ENCODE measurements at places on chromosomes 12 and 14.
A peak's percentile ranks its signal among the peaks of the same experiment; 100 is the strongest.

DNA sequence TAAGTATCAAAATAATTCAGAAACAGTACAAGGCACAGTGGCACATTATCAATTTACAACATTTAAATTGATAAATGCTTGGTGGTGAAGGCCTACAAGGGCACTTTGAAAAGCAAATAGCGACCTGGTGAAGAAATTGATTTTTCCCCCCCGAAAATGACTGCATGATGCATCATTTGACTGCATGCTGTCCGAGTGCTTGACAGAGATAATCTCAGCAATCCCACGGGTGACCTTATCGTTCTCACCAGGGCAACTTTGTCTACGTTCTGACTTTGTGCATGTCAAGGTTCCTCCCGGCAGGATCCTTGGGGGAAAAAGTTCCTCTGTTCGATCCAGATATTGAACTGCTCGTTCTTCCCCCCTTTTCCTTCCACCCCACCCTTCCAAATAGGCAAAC lies 384.8 kb downstream of the EGLN3 start:
- DNase-seq: no peak

DNA sequence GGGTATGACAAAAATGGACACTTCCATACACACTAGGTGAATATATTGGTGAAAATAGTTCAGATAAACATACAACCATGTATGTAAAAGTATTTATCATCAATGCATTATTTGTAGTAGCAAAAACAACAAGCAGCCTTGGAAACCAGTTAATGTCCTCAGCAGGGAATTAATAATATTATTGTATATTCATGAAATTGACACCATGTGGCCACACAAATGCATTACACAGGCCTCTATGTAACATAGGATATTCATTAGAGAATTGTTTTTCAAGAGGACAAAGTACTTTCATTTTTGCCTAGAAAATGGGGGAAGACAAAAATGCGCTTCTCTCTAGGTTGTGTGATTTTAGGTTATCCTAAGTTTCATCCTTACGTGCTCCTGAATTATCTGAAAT lies 24.3 kb downstream of the SPRING1 start:
- no peak for DNase-seq

DNA sequence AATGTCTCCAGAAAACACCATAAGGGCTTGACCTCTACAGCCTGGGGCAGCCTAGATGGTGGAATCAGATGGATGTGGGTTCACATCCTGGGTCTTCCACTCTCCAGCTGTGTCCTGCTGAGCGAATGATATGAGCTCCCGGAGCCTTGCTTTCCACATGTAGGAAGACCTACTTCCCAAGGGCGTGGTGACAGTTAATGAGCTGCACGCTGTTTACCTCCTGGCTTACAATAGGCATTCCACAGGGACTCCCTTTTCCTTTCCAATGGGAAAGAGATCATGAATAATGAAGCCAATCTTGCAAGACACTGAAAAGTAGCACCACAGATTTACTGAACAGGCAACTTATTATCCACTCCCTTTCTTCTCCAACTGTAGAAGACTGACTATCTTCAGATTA lies 46.1 kb downstream of the TMTC1 start:
- no peak for DNase-seq

DNA sequence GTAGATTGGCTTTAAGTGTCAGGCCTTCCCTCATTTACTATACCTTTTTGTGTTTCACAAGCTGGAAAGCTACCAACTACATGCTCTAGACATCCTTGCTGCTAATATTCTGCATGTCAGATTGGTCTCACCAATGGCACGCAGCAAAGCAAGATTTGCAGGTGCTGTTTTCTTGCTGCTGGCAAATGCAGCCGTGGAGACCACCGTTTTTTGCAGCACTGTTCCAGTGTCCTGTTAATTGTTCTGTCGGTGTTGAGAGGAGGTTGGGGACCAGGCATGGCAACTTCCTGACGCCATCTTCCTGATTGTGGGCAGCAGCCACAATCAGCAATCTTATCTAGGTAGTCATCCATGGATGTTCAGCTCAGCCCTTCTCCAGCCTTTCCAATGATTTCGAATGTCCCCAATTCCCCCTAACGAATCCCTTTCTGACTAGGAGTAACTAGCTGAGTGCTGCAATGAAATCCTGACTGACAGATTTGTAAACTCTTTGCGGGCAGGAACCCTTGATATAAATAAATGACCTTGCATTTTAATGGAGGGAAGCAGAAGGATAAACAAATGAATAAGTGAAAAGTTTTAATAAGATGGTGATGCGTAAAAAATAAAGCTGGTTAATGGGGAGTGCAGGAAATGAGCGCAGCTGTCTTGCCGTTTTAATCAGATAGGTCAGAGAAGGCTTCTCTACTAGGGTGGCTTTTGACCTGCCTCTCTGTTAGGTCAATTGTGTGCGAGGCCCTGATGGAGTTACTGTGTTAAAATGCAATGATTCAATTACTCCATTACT lies 574 bp upstream of the CRADD start:
- DNase-seq: no peak

GRCh38 chr12:11786638-11787365 lies 137.3 kb downstream of the ETV6 start:
- no peak for DNase-seq

DNA sequence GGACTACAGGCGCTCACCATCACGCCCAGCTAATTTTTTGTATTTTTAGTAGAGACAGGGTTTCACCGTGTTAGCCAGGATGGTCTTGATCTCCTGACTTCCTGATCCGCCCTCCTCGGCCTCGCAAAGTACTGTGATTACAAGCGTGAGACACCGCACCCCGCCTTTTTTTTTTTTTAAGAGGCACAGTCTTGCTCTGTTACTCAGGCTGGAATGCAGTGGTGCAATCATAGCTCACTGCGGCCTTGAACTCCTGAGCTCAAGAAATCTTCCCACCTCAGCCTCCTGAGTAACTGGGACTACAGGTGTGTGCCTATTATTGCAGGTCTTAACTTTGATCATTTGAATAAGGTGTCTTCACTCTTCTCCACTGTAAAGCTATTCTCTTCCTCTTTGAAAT lies 5.3 kb upstream of the GLTP start:
- DNase-seq: no peak

- DNase-seq: peak; percentile 67
Observed at GRCh38 chr12:60494244-60494643, 898.4 kb downstream of the SLC16A7 start.

DNA sequence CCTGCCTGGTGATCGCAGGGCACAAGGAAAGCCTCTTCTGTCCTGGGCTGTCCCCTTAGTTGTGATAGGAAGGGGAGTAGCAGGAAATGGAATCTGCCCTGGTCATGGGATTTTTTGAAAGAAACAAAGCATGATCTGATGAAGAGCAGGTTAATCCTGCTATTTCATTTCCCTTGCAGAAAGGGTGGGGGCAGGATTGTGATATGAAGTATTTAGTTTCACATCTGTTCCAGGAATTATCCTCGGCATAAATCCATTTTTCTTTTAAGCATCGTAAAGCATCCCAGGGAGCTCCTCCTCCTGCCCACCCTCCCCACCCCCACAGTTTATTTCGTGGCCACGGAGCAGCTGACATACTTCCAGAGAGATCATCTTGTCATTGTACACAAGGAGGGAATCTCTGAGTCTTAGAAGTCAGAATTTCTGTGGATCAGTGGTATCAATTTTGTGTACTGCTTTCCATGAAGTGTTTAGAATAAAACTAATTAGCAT lies 53.1 kb downstream of the TGFB3 start:
- peak; percentile 4 for DNase-seq

GRCh38 chr12:26273811-26274210 lies 78.4 kb downstream of the SSPN start:
- DNase-seq: no peak

- DNase-seq: no peak
Observed at GRCh38 chr14:79630288-79630960, 580.9 kb downstream of the DIO2 start.

- no peak for DNase-seq
Observed at GRCh38 chr12:104571328-104571727, 114.6 kb downstream of the CHST11 start.

DNA sequence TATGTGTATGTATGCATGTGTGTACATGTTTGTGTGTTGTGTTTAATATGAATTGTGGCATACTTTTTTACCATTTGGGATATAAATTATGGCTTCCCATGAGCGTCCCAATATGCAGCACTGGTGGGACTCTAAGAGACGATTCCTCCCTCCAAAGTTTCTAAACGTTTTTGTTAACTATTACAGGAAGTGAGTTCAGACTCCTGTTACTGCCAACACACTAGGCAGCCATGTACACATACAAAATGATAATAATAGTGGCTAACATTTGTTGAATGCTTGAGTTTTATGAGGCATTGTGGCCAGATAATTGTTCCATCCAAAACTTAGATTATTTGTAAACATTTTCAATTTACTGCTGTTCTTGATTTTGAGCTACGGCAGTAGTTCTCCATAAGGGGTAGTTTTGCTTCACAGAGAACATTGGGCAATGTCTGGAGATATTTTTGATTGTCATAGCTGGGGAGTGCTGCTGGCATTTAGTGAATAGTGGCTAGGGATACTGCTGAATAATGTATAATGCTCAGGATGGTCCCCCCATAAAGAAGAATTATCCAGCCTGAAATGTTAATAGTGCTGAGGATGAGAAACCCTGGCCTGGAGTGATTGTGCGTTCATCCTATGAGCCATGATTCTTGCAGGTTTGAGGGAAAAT lies 45.1 kb downstream of the ARID2 start:
- no peak for DNase-seq

GRCh38 chr12:65845751-65846537 lies 21.7 kb downstream of the HMGA2 start:
- no peak for DNase-seq

DNA sequence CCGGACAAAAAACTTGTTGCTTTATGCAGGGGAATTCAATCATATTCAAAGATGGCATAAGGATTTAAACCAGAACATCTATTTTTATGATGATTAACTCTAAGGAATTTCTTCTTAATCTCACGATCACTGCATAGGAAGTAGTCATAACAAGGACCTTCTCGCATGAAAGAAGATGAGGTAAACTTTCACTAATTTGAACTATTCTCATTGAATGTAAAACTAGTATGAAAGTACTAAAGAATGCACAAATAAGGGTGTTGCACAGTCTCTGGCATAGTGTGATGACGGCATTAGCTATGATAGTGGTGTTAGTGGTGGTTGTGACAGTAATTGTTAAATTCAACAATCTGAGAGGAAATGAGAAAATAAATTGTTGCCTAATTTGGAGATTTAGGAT lies 280.0 kb downstream of the SLC6A15 start:
- DNase-seq: no peak

GRCh38 chr14:32494609-32495434 lies 165.7 kb downstream of the AKAP6 start:
- peak; percentile 89 for DNase-seq

DNA sequence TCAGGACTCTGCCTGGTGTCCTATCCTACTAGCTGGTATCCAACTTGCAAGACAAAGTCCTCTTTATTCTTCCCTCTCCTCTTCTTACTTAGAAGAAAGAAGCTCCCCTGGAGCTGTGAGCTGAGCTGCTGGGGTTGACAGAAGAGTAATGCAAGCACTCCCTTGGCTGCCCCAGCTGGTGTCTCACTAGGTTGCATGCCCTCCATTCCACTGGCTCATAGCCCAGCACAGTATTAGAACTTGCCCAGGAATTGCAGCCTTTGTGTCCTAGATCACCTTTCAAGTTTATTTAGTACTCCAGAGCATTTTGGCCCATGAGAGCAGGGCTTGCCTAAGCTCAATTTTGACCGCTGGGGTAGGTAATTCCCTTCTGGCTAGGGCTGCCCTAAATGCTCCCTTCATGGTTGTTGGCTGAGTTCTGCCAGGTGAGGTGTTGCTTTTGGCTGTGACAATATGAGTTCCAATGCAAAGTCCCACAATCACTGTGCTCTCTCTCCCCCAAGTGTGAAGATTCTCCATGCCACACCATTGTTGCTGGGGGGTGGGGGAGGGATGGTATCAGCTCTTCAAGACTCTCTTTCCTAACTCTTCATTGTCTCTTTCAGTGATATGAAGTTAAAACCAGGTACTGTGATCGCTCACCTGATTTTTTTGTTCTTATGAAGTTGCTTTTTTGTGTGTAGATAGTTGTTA lies 317.4 kb upstream of the DDHD1 start:
- peak; percentile 65 for DNase-seq

DNA sequence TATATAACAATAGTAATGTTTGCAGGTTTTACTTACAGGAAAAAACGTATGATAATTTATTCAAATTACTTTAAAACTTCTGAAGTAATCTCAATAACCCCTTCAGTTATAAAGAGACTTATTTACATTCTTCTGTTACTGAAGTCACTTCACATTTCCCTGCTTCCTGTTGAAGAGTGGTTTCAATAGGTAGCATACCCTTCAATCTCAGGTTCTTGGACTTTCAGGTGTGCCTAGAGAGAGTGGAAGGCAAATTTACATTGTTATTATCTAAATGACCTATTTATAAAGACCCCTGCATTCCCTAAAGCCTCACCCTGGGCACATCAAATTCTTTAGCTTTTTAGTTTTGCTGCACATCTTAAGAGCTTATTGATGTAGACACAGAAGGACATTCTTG lies 137.6 kb upstream of the AEBP2 start:
- DNase-seq: no peak

GRCh38 chr12:38711054-38711453 lies 194.3 kb downstream of the CPNE8 start:
- peak; percentile 31 for DNase-seq

- DNase-seq: no peak
Observed at GRCh38 chr12:56900583-56900982, 33.6 kb downstream of the SDR9C7 start.

DNA sequence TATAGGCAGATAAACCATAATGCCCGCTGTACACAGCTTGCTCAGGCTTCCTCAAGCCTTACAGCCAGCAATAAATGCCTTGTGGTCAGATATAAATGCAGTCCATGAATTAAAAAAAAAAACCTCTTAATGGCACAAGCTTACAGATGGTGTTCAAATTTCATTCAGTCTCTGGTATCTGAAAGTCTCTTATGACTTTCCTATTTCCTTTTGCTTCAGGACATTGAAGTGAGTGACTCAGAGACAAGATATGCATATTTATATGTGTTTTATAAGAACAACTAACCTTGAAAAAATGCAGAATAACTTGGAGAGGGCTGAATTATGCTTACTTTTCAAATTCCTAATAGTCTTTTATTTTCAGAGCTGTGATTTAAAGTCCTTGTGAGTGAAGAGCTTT lies 426.9 kb upstream of the MIS18BP1 start:
- DNase-seq: peak; percentile 54

- DNase-seq: no peak
Observed at GRCh38 chr12:65968359-65968758, 144.1 kb downstream of the HMGA2 start.

DNA sequence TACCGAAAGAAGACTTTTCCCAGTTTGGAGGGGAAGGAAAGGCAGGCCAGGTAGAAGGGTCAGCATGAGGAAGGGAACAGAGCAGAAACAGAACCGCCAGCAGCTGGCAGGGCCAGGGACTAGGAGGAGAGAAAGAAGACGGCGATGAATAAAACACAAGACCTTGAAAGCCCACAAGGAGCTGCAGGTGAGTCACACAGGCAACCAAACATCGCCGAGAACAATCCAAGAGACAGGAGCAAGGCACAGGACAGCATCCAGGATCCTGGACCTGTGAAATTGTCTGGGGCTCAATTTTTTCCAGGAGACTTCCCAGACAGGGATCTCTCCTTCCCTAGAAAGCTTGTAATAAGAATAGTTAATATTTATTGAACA lies 47.3 kb downstream of the NUAK1 start:
- DNase-seq: no peak

GRCh38 chr12:85951823-85952222 lies 77.7 kb downstream of the NTS start:
- no peak for DNase-seq

- no peak for DNase-seq
Observed at GRCh38 chr14:26820138-26820537, 222.3 kb upstream of the NOVA1 start.

GRCh38 chr12:41510470-41510869 lies 322.4 kb downstream of the PDZRN4 start:
- no peak for DNase-seq
